ENCODE measurements at places on chromosomes 5 and 9.

DNA sequence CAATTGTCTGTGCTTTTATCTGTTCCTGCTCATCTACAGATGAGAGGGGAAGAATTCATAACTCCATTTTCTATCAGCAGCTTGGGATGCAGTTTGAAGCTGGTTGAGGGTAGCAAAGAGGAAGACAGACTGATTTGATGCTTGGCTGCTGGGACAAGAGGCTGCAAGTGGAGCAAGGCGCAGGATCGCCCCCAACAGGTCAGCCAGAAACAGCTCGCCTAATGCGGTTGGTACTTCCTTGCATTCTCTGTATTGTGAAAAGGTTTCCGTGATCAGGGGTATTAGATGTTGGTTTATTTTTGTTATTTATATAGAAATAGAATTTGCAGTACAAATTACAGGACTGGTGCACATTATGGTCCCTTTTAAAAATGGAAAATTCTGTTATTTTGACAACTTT is 40.6 kb downstream of the ZNF883 start:
- peak; percentile 3 for DNase-seq

GRCh38 chr5:19771174-19771835 is 216.7 kb downstream of the CDH18 start:
- no peak for DNase-seq

DNA sequence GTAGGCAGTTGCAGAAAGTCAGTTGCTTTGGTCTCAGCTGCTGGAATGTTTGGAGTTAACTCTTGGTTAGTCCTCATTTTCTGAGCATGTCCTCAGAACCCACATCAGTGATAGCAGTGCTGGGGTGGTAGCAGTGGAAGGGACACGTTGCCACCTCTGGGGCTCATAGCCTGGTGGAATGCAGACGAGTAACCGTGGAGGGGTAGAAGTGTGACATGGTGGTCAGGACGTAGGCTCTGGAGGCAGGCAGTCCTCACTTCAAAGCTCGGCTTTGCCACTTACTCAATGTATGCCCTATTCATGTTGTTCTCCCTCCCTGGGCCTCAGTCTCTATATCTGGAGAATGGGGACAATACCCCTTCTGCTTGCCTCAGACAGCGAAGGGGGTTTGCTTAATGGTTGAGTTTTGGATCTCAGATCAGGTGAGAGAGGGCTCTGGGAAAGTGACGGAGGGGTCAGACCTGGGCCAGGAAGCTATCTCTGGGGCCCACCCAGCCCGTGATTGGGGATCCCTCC is 62.8 kb downstream of the RGS3 start:
- no peak for DNase-seq

DNA sequence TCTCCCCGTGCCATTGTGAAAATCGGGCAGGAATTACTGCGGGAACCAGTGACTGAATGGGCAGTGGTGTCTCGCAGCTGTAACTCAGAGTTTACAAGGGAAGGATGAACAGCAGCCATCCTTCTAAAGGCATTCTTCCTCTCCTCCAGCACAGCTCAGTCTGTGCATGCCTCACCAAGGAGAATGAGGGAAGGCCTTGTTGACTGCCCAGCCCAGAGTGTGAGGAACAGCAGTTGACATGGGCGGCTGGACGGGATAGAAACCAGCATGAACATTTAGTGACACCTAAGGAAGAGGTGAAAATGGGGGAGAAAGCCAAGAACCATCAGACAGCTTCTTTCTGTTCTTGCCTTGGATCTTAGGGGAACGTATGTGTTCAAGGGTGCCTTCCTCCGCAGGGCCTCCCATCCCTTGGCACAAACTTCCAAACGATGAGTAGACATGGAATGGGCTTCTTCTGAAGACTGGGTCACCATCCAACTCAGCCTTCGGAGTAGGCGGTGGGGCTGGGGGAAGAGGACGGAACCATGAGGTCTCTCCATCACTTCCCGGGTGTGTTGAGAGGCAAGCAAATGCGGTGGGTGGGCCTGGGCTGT is 887 bp upstream of the PDE8B start:
- DNase-seq = no peak

DNA sequence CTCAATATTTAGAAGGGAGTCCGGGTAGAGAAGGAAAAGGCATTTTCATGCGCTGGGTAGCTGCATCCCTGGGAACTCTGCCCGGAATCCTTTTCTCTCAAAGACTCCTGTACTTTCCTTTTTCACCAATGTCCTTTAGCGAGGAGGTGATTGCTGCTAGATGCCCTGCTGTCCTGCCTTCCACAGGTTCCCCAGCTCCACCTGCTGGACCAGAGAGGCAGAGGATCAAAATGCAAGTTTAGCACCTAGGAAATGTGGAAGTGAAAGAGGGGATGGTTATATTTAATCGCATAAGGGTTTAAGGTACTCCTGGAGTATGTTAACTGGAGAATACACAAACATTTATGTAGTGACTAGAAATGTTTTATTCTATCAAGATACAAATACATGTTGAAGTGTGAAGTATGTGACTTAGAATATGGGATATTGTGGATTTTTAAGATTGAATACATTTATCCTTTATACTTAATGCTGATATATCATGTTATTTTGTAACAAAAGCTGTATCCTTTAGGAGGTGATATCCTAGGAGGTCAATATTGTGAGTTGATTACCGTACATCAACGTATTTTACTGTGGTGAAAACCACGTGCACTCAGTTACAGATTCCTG is 145.7 kb downstream of the ARHGAP26 start:
- no peak for DNase-seq

GRCh38 chr5:54915466-54916027 is 69.8 kb downstream of the ESM1 start:
- DNase-seq = no peak

- DNase-seq = no peak
Observed at GRCh38 chr9:134224567-134225093, 60.3 kb upstream of the RNU6ATAC start.

DNA sequence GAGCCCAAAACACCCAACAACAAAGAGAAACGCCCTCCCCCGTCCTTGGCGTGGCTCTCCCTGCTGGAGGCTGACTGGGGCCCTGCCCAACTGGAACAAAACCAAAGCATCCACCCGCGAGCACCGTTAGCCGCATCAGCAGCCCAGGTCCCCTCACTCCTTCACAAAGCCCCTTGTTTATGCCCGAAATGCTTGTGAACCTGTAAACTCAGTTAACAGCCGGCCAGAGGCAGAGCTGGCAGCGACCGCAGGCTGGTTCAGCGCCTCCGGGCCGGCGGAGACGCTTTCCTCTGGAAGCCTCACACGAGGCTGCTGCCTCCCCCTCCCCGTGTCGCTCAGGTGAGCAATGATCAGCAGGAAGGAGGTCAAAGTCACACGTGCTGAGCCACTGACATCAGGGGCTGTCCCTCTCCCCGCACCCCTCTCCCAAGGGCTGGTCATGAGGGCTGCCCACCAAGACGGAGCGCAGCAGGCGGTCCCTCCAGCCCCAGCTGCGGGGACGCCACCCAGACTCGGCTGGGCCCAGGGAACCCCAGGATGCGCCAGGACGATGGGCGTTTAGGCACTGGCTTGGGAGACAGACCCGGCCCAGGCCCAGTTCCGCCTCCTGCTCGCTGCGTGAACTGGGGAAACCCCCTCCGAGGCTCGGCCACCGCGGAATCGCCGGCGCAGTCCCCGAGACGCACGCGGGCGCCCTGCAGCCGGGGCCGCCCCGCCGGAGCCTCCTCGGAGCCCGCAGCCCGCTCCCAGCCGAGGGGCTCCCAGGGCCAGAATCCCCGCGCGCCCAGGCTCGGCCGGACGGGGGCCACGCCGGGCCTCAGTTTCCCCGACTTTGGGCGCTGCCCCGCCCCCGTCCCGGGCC is 563 bp downstream of the SNAPC4 start:
- DNase-seq = peak; percentile 47
